ENCODE measurements at places on chromosomes 12 and 14.

GRCh38 chr14:70188322-70188658 lies 461 bp downstream of the SLC8A3 start:
- peak; percentile 13 for DNase-seq

DNA sequence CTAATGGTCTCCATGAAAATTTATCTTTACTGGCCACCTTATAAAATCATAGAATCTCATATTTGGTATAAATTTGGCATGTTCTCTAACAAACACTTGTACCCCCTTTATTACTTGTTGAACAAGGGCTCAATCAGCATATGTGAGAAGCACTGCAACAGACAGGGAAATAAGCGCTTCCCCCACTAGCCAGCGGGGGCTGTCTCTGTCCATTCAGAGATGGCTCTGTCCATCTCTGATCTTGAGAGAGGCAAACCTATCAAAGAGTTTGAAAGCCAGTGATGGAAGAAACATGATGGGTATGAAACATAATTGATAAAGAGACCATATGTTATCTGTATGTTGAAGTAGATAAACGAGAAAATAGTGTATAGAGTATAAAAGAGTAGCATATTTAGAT lies 326.8 kb downstream of the PDZRN4 start:
- no peak for DNase-seq

DNA sequence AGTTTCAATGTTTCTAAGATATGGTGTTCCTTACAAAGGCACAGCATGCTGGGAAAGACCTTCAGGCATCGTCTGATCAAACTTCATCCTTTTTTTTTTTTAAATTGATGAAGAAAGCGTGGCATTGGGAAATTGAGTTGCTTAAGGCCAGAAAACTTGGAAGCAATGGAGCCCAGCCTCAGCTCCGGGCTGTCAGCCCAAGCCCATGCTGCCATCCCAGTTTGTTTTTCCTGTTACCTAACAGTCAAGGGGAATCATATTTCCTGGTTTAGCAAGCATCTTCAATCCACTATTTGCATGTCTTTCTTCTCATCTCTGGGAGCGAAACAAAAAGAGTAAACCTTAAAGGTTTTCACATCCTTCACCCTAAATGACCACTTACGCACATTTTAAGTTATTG lies 200.2 kb downstream of the CHST11 start:
- DNase-seq = no peak

- DNase-seq = no peak
Observed at GRCh38 chr12:26018926-26019325, 60.4 kb downstream of the RASSF8 start.

- DNase-seq = no peak
Observed at GRCh38 chr14:58912799-58913432, 275.2 kb downstream of the DACT1 start.

DNA sequence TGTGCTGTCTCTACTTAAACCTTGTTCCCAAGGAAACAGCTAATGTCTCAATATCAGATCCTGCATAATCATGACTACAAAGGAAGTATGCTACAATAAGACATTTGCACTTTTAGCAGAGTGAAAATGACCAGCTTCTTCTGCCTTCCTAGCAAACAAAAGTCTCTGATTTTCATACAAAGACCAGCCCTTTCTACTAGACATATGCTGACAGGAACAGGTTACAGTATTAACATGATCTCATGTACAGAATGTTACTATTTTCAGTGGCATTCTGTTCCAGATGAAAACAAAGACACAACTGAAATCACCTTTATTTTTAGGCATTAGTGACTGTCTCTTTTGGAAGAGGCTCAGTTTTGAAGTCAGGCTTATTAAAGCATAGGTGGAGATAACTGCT lies 228.6 kb downstream of the MED13L start:
- no peak for DNase-seq

DNA sequence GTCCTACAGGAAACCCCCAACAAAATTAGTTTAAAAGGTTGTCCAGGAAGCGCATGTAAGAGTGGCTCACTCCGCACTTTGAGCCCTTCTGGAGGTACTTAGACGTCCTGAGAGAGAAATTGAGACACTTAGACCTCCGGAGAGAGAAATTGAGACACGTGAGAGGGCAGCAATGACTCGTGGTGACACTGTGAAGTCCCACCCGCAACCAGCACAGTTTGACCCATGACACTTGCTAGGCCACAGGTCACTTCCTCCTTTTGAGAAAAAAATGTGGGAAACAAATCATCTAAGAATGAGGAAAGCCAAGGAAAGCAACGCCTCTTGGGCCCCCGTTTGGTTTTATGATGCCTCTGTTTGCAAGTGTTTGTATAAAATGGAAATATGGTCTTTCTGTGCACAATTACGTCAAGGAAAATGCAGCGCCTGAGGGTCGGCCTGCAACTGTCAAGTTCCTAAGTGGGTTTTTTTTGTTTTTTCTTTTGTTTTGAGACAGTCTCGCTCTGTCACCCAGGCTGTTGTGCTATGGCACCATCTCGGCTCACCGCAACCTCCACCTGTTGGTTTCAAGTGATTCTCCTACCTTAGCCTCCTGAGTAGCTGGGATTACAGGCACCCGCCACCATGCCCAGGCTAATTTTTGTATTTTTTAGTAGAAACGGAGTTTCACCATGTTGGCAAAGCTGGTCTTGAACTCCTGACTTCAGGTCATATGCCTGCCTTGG lies 13.6 kb upstream of the CDCA4 start:
- no peak for DNase-seq

Measured in stimulated activated CD4-positive, alpha-beta T cell treated with anti-CD3 and anti-CD28 coated beads, Interleukin-1b, Interleukin-23, amount 100 ng/mL, for 48 hours (primary cell).